NCI-H510A treated with DMSO at 0.1 percent for 48 hours (cell line): ENCODE measurements at places on chromosomes 2 and 18.

DNA sequence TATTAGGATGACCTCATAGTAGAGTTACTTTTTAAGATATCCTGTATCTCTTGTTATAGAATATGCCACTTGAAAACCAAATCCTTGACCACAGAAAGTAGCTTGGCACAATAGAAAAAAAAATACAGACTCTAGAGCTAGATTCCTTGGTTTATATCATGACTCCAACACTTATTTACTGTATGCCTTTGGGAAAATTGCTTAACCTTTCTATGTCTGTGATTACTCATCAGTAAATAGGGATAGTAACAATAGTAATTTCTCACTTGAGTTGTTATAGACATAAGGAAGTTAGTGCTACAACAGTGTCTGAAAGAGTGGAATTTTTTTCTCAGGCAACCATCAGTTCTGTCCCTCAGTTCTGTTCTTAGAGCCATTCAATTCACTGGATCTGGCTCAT, 193.8 kb downstream of the GULP1 start:
- no peak for DNase-seq

DNA sequence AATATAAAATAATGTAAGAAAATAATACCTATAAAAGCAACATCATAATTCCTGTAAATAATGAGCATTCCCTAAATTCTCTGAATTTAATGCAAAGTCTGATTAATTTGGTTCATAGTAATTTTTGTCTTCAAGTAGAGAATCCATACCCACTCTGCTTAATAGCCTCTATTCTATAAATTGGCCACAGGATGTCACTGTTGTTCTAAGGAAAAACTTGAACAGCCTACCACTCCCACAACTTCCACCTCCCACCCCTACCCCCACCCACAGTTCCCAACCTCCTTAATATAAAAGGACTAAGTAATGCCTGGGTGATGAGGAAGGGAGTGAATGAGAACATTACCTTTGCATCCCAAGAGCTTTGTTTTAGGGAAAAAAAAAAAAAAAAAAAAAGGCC, 27.2 kb upstream of the BBS5 start:
- peak; percentile 18 for DNase-seq

DNA sequence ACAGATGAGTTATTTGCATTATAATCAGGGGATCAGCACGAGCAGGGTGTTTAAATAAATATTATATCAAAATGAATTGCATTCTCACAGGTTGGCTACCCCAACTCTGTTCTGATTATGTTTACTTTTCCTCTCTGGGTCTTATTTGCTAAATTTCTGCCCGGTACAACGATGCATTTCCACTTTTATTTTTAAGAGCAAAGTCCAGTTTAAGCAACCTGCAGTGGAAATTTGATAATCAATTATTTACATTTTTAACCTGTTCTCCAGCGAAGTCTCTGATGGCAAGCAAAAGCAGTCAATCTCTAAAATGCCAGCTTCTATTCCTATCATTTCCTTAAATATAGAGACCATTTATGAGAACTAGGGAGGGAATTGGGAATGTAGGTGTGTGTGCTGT, 966.6 kb upstream of the SOX11 start:
- no peak for DNase-seq

- DNase-seq, result no peak
Observed at GRCh38 chr18:2610549-2610948, 39.2 kb downstream of the NDC80 start.

GRCh38 chr2:101330253-101330933, 21.9 kb upstream of the RNF149 start:
- DNase-seq, result no peak

DNA sequence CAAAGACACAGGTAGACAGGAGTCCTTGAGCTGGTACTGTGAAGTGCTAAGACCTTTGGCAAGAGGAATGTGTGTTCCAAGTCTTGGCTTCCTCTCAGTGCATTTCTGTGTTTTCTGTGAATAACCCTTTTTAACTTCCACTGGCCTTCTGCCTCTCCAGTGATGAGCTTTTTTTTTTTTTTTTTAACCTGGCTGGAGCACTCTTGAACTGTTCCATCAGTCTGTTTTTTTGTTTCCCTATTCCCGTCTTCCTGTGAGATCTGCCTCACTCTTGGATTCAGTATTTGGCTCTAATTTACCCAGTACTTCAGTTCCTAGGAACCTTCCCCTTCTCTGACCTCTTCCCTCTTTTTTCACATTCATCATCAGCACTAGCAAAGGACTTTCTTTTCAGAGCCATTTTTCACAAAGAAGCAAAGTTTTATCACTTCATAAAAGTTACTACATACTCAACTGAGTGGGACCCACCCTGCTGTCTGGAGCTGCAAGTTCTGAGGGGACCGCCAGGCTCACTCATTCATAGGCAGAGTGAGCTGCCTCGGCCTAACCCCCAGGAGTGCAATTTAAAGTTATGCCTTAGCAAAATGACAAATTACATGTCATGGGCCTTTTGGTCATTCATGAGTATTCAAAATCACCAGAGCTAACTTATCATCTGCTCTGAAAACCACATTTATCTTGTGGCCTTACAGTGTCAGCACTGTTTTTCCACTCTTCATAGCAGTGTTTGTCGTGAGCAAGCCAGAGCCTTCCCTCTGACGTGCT, 126.9 kb upstream of the DAPL1 start:
- no peak for DNase-seq

DNA sequence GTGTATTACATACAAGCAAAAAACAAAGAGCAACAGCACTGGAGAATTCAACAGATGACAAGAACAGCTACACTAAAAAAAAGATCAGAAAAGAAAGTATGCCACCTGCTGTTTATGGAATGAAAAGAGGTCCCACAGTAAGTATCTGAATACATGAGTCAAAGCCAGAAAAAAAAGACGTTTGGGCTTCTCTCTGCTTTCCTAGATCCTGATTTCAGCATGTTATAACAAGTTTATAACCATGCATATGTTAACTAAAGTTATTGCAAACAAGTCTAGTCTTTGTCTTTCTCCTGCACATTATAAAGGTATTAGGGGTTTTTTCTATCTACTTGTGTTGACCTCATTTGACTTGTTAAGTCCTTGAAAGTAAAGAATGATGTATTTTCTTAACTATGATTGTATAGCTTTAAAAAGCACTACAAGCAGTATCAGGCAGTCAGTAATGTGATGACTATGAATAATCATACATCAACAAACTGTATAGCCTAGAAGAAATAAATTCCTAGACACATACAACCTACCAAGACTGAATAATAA, 108.5 kb upstream of the COL5A2 start:
- DNase-seq, result peak; percentile 28

DNA sequence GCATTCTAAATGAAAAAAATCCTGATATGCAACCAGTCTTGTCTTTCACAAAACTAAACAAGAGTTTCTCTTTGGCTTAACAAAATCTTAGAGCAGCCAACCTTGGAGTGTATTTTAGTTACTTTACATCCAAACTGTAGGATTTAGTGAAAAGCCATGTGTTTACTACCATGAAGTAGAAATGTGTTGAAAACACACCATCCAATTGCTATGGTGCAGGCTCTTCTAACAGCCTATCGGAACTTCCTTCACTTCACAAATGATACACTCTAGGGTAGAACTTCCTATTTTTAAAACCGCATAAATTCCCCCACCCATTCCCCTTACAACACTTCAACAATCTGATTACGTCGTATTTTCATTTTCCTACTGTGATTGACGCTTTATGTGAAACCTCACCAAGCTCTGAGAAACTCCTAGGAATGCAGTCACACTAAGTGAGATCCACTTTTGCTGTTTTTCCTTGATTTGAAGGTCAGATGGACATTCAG, 74.4 kb upstream of the MAP4K4 start:
- DNase-seq, result no peak

DNA sequence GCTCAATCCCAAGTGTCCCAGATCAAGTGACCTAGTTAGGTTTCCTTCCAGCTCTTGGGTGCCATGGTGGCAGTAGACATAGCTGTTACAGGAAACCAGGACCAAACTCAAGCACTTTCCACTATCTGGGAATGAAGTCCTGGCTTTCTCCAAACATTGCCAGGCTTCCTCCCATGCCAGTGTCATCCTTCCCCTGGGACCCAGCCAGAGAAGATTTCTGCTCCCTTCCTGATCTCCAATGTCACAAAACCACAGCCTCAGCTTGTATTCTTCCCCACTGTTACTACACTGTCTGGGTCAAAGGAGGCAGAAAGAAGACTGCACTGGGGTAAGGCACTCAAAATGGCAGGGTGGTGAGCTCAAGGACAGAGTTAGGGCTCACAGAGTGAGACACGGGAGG, 347.1 kb downstream of the TNS1 start:
- DNase-seq, result no peak

GRCh38 chr2:75403991-75404428, 156.7 kb downstream of the EVA1A start:
- peak; percentile 64 for DNase-seq

GRCh38 chr18:74402806-74403433, 54.2 kb downstream of the DIPK1C start:
- DNase-seq, result no peak

GRCh38 chr2:43937269-43937820, 58.4 kb downstream of the LRPPRC start:
- DNase-seq, result no peak
